Thoracic aorta (tissue), 2 donors: ENCODE measurements at places on chromosomes 4 and X. TPM values are rescaled to one million over a fixed set of nuclear protein-coding genes. Genes with fewer than 3 reads are reported as not detected.

The TECRL gene
- total RNA-seq, result not detected

The FGFBP2 gene
- not detected for total RNA-seq

DNA sequence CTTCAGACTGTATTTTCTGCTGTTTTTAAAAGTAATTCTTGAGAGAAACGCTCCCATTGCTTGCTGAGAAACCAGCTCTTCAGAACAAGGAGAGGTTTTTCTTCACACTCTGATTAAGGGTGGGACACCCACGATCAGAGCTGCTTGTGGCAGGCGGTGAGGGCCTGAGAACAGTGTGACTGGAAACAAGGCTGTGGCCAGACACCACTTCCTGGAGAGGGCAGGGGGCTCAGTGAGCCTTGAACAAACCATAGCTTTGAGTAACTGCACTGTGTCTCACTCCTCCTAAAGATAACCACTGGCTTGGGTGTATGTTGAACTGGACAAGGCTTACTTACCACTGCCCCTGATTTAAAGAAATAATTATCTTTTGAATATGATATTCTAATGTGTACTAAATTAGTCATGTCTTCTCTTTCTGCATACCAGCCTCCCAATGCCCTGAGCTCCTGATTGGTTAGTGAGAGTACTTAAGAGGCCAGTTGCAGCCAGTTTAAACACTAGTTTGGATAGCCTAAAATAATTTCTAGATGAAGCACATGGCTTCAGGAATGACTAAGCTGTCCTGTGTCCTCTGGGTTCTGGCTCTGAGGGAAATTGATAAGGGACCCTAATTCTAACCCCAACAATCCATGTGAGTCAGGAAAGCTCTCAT, 3.7 kb upstream of the GPR82 start:
- H3K4me1 ChIP-seq, result peaks cover 32% of the 10 kb centered on the region
- H3K27me3 ChIP-seq, result no peaks in the 10 kb centered on the region
- no peak overlapping the region for H3K4me3 ChIP-seq
- H3K27ac ChIP-seq, result peak overlapping the region; percentile 49
- DNase-seq, result no peak

DNA sequence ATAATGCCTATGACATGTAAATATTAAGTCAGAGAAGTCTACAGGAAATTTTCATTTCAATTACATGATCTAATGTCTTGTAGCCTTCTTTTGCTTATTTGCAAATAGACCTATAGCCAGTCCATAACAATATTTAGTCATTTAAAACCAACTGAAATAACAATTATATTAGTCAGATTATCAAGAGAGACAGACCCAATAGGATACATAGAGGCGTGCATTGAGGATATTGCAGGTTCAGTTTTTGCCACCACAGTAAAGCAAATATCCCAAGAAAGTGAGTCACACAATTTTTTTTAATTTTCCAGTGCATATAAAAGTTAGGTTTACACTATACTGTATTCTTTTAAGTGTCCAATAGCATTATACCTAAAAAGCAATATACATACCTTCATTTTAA, 349.7 kb upstream of the ATOH1 start:
- H3K27ac ChIP-seq, result no peak overlapping the region
- no peak overlapping the region for H3K4me3 ChIP-seq
- no peaks in the 10 kb centered on the region for H3K27me3 ChIP-seq
- DNase-seq, result no peak
- no peaks in the 10 kb centered on the region for H3K36me3 ChIP-seq

- no peak for DNase-seq
- no peak overlapping the region for H3K27ac ChIP-seq
- no peak overlapping the region for H3K4me3 ChIP-seq
- peaks cover 10% of the 10 kb centered on the region for H3K27me3 ChIP-seq
- no peaks in the 10 kb centered on the region for H3K36me3 ChIP-seq
- no peaks in the 10 kb centered on the region for H3K4me1 ChIP-seq
Measured at GRCh38 chr4:4873203-4873602, 13.7 kb downstream of the MSX1 start.

DNA sequence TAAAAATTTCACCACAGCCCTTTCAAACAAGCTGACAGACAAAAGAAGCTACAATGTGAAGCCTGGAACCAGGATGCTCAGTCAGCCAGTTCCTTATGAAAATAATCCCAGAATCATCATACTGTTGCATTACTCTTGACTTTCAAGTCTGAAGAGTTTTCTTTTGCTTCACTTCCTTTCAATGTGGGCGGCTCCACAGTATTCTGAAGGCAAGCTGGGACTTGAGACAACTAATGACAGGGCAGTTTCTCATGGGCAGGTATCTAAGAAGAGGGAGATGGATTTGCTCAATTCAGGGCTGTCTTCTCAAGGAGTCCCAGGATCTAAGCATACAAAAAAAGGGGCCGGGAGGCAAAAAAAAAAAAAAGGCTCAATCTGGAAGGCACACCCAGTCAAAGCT, 173.4 kb downstream of the PAPSS1 start:
- DNase-seq, result no peak
- no peak overlapping the region for H3K4me3 ChIP-seq
- H3K27ac ChIP-seq, result no peak overlapping the region
- H3K4me1 ChIP-seq, result no peaks in the 10 kb centered on the region
- no peaks in the 10 kb centered on the region for H3K27me3 ChIP-seq

DNA sequence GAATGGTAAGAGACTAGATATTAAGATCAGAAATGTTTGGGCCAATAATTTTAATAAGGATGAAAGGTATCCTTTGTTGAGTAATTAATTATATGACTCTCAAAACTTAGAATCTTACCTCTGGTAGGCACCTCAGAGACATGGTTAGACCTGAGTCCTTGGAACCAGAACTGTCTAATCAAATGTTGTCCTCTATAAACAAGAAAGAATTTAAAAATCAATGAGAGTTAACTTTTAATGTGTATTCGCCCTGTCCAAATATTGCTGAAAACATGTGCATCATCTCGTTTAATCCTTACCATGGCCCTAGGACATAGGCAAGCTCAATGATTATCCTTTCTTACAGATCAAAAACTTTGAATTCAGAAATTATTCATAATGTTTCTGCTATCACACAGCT, 24.0 kb upstream of the NUDT11 start:
- H3K4me1 ChIP-seq, result no peaks in the 10 kb centered on the region
- H3K4me3 ChIP-seq, result no peak overlapping the region
- no peak for DNase-seq

- no peaks in the 10 kb centered on the region for H3K36me3 ChIP-seq
- DNase-seq, result no peak
Measured at GRCh38 chr4:160414496-160414895, 1311.6 kb downstream of the RAPGEF2 start.

GRCh38 chr4:94409962-94410361, 41.8 kb upstream of the PDLIM5 start:
- H3K27ac ChIP-seq, result peak overlapping the region; percentile 70
- H3K4me3 ChIP-seq, result peak overlapping the region; percentile 65
- no peak for DNase-seq
- H3K27me3 ChIP-seq, result no peaks in the 10 kb centered on the region
